ENCODE measurements at places on chromosomes 11 and 22. TPM values are rescaled to one million over a fixed set of nuclear protein-coding genes. Genes with fewer than 3 reads are reported as not detected.

Gene RGL4
- polyA plus RNA-seq = 2.7 TPM

Gene BARX2
- not detected for polyA plus RNA-seq

Gene OR51E2
- polyA plus RNA-seq = not detected

Gene CHST1
- not detected for polyA plus RNA-seq

Gene NAA40
- 47.7 TPM for polyA plus RNA-seq

Gene COX8A
- 244 TPM for polyA plus RNA-seq

Data from B cell (primary cell).